Large intestine (tissue), 12 donors: ENCODE measurements at places on chromosomes 1 and 21. TPM values are rescaled to one million over a fixed set of nuclear protein-coding genes. Genes with fewer than 3 reads are reported as not detected.

DNA sequence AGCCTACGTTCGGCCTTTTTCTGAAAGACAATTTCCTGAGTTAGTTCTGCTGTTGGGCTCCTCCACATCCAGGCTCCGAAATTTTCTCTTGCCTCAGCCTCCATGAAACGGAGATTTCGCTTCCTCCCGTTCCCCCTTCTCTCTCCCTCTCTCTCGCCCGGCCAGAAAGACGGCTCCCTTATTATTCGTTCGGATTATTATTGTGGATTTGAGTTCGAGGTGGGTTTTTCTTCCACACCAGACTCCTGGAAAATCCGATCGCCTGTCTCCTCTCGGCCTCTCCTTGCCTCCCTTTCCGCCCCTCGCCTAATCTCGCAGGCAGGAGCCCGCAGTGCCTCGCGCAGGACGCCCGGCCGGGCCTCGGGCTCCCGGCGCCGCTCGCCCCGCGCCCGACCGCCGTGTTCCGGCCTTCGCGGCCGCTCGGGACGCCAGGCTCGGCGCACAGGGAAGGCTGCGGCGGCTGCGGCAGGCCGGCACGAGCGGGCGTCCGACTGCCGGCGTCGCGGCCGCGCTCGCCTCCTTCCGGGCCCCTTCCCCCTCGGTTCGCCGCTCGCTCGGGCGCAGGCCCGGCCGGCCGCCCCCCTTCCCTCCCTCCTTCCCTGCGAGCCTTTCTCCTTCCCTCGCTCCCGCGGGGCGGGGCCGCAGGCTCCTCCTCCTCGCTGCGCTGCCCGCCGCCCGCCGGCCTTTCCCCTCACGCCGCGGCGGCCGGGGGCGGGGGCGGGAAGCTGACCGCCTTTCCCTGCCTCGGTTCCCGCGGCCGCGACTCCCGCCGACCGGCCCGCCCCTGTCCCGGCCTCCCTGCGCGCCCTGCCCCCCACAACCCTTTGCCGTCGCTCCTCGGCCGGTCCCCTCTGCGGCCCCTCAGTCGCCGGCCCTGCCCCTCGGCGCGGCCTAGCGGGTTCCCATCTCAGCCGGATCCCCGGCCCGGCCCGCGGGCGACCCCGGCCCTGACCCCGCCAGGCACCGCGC is at the start of gene ARHGEF11:
ARHGEF11 (minus strand) TSS at position 493 of the 969 bp plus-strand sequence. CDS start 1,412 bp downstream, outside the sequence.
- peak; percentile 96 for DNase-seq

DNA sequence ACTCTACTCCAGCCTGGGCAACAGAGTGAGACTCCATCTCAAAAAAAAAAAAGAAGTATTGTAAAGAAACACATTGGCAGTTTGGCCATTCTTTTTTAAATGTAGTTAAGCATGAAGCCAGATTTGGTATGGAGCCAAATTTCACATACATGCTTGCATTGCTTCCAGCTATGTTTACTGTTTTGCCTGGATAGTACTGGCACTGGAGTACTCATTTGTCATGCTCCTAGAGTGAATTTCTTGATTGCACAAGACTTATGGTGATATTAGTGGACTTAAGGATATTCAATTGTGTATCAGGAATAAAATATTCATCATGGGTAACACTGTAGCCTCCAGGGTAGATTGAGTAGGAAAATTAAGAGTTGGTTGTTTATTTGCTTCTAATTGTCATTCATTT is 24.5 kb upstream of the SLC9A1 start:
- DNase-seq, result no peak

- no peak for DNase-seq
Measured at GRCh38 chr1:82018319-82018718, 217.6 kb downstream of the ADGRL2 start.

GRCh38 chr1:82337635-82338034 is 536.9 kb downstream of the ADGRL2 start:
- DNase-seq, result no peak

- no peak for DNase-seq
Measured at GRCh38 chr1:184624626-184625025, 130.0 kb downstream of the EDEM3 start.

Gene FLG2
- polyA plus RNA-seq, result 0.06 TPM

Gene GJA8
- polyA plus RNA-seq, result not detected
